Kasumi-1 (cell line): ENCODE measurements at places on chromosomes 6 and 20.

DNA sequence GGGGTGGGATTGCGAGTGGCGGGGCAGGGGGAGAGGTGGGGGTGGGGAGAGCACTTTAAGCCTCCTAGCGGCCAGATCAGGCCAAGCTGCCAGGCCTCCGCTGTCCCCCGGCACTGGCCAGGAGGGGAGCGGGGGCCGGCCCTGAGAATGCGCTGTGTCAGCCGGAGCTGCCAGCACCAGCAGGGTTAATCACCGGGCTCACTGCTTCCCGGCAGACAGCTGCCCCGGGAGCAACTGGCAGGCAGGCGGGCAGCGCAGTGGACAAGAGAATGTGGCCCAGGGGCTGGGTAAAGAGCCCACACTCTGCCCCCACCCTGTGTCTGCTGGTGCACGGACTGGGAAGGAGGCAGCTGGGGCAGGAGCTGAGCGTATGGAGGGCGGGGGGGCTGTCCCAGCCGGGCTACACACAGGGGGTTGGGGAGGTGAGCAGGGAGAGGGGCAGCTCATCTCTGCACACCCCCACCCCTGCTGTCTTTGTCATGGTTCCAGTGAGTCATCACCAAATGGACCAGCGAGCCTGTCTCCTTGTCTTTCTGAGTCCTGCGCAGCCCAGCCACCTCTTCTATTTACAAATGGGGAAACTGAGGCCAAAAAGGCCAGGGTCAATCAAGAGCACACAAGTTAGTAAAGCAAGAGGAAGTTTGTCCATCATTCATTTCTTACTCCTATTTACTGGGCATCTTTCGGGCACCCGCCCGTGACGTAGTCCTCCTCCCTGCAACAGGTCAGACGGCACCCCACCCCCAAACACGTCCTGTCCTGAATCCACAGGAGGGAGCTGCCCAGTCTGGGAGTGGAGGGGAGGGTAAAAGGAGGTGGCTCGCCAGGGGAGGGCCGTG lies 2.1 kb upstream of the LAMA5 start:
- no peak for DNase-seq

DNA sequence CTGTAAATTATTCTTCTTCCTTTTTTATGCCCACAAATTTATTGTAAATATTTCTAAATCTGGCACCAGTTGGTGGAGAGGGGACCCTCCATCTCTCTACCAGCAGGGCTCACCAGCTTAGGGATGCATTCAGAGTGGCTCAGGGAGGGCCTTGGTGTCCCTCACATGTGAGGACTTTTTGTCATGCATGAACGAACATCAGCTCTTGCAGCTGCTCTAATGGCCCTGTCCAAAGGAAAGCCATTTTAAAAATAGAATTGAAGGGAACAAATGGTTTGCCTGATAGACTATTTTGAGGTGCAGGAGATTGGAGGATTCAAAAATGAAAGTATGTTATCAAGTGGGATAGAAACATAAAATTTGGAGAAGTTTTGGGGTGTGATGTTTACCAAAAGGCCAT lies 37.5 kb upstream of the KLHL31 start:
- no peak for DNase-seq

- DNase-seq = no peak
Measured at GRCh38 chr20:40984496-40984895, 44.1 kb upstream of the TOP1 start.

DNA sequence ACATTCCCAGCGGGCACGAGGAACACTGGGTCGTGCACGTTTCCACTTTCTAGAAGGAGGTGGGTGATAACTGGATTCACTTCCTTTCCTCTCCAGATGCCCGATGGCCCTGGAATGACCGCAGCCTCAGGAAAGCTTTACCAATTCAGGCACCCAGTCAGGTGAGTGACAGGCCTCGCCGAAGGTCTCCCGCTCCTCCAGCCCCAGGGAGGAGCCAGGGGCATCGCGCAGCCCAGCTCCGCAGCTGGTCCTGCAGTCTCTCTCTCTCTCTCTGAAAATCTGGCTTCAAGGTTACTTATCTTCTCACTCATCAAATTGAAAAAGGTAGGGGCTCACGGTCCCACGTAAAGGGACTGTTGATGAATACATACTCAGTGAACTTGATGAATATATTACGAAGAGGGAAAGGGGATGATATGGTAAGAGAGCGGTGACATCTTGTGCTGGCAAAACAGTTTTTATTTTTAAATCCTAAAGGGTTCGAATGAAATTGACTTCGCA lies 891 bp downstream of the RIPPLY2 start:
- DNase-seq = no peak

DNA sequence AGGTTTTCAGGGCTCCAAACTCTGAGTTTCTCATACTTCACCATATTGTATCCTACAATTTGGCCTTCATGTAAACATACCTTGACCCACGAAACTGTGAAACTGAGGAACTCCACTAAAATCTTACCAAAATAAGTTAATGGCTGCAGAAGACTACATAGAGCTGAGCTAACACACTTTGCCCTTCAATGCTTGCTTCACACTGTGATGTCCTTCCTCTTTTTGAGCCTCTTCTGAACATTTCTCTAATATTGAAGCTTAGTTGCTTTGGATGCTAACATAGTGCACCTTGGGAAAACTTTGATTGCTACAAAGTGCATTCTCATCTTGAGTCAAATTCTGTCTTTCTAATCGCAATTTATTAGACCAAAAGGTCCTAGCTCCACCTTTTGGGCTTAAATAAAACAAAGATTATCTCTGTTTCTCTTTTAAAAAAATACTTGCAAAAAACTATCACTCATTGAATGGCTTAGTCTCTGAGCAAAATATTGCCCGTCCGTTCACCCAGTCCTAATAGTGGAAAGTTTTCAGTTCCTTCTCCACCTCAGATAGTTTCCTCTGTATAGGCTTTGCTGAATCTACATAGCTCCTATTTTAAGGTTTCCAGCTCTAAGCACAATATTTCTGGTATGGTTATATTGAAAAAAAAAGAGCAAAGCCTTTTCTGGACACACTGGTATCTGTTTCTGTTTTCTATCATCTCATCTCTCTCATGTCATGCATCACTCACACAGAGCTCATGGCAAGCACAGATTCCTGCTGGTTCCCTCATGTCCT lies 494.6 kb downstream of the RFPL4B start:
- DNase-seq = peak; percentile 19

DNA sequence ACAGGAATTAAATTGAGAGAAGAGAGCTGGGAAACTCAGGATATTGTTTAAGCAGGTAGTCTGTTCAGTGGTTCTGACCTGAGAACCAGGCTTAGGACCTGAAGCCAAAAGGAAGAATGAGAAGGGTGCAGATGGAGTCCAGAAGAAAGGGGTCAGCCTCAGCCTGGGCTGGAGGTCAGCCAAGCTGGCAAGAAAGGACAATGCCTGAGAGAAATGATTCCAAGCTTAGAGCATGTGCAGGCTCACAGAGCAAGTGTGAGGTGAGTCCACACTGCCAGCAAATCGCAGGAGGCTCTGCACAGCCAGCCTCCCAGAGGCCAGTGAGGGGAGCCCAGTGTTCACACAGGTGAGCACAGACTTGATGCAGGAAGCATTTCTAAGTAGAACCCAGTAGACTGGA lies 47.3 kb downstream of the DAAM2 start:
- no peak for DNase-seq

- no peak for DNase-seq
Measured at GRCh38 chr6:14196026-14196425, 78.5 kb downstream of the CD83 start.

- DNase-seq = peak; percentile 30
Measured at GRCh38 chr6:144343701-144344428, 58.7 kb downstream of the UTRN start.

- no peak for DNase-seq
Measured at GRCh38 chr20:20406306-20406705, 38.4 kb downstream of the INSM1 start.

DNA sequence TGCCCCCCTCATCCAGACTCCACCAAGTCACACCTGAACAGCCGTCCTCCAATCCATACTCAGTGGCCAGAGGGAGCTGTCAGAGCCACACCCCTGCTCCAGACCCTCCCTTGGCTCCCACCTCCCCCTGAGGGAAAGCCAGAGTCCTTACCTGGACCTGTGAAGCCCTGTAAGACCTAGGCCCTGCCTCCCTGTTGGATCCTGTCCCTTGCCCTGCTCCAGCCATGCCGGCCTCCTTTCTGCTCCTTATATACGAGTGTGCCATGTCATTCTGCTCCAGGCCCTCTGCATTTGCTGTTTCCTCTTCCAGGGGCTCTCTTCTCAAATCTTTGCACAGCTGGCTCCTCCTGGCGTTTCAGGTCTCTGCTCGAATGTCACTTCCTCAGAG lies 100.3 kb upstream of the MYL9 start:
- peak; percentile 34 for DNase-seq

DNA sequence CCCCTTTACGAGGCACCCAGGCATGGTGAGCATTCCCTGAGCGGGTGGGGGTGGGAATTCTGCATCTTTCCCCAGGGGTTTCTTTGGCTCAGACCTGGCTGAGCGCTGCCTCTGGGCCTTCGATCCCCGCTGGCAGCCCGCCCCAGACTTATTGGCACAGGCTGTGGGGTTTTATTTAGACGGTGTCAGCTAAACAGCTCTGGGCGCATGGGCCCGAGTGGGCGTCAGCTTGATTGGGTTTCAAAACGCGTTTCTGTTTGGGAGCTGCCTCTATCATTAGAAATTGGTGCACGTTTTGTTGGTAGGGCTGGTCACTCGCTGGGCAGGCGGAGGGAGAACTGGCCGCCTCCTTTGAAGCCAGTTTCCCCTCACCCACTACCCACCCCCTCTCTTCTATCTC lies 21.0 kb downstream of the PMEPA1 start:
- DNase-seq = no peak

DNA sequence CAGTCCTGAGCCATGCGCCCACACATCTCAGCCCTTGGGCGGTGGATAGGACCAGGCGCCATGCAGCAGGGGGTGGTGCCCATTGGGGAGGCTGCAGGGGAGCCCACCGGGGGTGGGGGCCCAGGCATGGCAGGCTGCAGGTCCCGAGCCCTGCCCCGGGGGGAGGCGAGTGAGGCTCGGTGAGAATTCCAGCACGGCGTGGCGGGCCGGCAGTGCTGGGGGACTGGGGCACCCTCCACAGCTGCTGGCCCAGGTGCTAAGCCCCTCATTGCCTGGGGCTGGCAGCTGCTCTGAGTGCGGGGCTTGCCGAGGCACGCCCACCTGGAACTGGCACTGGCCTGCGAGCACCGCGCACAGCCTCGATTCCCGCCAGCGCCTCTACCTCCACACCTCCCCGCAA lies 21.6 kb upstream of the PRL start:
- DNase-seq = no peak

- no peak for DNase-seq
Measured at GRCh38 chr6:142883011-142883410, 62.0 kb downstream of the HIVEP2 start.

GRCh38 chr6:122422003-122422402 lies 22.6 kb downstream of the HSF2 start:
- DNase-seq = no peak

- no peak for DNase-seq
Measured at GRCh38 chr6:113067612-113068275, 720.6 kb downstream of the RFPL4B start.

DNA sequence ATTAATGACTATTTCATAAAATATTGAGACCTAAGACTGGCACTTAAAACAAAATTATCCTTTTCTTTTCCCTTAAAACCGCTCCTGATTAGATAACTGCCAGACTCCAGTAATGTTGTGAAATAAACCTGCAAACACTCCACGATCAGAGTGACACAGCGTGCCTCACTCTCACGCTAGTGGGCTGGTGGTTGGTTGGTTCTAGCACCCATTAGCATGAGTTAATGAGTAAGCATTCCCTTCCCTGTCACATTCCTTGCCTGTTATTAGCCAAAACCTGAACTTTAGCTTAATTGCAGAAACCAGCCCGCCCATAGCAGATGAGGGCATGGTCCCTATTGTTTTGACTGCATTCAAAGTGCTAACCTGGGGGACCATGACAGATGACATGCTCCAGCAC lies 193.4 kb downstream of the CD83 start:
- DNase-seq = no peak

GRCh38 chr20:63093966-63094766 lies 87.4 kb upstream of the BHLHE23 start:
- DNase-seq = no peak
